ENCODE measurements at places on chromosomes 3 and 15.

- DNase-seq: no peak
These were observed 50.5 kb downstream of the SUCNR1 start for GRCh38 chr3:151923901-151924300.

DNA sequence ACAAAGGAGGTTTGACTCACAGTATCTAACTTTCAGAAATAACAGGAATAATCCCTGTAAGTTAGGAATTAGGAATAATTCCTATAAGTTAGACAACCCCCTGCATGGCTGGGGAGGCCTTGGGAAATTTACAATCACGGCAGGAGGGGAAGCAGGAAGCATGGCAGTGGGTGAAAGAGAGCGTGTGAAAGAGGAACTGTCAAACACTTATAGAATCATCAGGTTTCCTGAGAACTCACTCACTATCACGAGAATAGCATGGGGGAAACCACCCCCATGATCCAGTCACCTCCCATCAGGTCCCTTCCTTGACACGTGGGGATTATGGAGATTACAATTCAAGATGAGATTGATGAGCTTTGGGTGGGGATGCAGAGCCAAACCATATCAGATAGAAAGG, 385.5 kb downstream of the IL20RB start:
- no peak for DNase-seq

- no peak for DNase-seq
These were observed 41.6 kb downstream of the GSK3B start for GRCh38 chr3:120052677-120053076.

DNA sequence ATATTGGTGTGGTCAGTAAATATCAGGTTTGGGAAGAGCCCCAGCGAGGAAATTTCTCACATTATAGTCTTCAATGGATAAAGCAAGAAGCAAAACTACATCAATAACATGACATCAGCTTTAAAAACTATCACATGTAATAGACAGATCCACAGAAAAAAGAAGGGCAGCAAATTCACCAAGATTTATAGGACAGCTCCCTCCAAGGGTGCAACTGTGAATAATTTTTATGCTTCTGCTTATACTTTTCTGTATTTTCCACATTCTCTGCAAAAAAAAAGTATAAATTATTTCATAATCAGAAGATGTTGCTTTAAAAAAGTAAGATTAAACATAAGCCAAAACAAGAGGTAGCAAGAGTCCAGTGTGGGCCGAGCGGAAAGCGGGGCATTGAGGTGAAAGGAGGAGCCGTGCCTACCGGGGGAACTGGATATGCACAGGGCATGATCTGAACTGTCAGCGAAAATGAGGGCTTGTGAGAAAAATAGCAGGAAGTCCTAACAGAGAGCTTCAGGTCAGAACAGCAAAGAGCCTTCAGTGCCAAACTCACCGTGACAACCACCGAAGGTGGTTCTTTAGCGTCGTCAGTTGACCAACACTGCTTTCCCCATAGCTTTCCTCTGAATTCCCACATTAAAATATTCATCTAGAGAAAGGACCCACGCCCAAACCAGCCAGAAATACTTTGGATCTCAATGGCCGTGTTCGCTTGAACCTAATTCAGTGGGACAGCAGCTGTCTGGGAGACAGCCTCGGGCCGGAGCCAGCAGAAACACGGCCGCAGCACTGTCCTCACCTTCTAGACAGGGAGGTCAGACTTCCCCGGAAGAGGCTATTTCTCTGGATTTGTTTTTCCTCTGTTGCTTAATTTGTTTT, 59.8 kb downstream of the FAM174B start:
- DNase-seq: no peak

DNA sequence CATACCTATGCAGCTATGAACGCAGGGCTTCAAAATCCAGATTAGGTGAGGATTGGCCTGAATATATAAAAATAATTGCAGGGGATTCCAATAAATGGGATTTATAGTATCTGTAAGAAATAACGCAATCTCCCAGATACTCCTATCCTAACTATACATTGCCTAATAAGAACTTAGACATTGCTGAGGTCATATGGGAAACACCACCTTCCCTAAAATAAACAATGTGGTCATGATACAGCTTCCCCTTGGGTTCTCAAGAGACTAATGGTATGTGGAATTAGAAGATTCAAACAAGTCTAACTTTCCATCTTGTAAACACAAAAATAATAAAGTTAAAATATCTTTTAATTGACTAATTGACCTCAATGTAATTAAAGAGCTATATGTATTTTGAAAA, 28.2 kb downstream of the UBE3A start:
- no peak for DNase-seq

GRCh38 chr15:79329171-79329611, 18.3 kb downstream of the TMED3 start:
- DNase-seq: no peak

GRCh38 chr3:74539876-74540275, 74.6 kb downstream of the CNTN3 start:
- DNase-seq: no peak

DNA sequence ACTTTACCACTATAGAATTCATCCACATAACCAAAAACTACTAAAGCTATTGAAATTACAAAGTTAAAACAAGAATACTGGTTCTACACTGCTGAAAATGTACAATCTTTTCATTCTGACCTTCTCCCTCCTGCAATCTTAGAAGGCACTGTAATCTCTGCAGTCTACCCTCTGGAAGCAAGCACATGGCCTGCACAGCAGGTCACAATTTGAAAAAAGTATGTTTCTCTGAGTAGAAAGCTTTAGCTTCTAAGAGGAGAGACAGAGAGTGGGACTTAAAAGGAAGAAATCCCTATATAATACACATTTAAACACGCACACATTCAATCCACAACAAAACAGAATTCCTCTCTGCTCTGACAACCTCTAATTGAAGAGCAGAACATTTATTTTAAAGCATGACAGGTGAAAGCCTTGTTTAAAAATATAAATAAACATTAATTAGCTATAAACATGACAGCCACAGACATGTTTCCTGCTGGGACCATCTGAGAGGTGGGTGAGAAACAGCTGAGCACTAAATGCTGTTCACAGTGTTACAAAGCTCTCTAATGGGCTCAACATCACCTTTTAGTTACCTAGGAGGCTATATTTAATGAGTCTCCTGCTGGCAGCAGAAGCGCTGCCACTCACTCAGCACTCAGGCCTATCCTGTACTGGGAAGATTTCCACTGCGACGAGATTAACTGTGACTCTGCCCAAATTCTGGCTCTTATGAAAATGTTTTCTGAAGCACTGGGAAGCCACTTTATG, 447.4 kb downstream of the AGBL1 start:
- DNase-seq: no peak

DNA sequence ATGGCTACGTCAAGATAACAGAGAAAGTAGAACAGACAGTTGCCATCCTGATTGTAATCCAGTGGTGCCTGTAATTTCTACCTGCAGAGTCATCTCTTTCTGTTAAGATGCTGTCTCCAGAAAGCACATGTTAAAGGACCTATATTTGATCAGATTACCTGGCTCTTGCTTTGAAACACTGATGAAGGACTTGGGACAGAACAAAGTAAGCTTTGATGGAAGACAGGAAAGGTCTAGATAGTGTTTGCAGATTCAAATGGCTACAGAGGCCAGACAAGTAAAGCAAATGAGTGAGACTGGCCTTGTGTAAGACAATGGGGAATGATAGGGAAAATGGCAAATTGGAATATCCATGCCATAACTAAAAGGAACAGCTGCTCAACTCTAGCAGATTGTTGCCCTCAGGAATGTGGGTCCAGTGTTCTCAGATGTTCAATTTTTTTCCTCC, 1.8 kb upstream of the GSK3B start:
- no peak for DNase-seq

DNA sequence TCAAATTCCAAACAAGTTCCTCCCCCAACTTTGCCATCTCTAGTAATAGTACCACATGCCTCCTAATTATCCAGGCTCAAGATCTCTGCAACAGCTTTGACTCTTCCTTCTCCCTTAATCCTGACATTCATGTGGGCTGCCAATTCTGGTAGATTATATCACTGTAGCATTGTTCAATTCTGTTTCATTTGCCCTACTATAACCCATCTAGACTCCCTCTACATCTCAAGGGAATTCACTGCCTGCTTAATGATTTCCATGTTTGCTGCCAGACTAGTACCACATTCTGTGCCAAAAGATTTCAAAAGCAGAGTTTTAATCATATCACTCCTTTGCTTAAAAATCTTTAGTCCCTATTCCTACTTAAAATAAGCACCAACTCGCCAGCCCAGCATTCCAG, 34.6 kb upstream of the PPIB start:
- no peak for DNase-seq

DNA sequence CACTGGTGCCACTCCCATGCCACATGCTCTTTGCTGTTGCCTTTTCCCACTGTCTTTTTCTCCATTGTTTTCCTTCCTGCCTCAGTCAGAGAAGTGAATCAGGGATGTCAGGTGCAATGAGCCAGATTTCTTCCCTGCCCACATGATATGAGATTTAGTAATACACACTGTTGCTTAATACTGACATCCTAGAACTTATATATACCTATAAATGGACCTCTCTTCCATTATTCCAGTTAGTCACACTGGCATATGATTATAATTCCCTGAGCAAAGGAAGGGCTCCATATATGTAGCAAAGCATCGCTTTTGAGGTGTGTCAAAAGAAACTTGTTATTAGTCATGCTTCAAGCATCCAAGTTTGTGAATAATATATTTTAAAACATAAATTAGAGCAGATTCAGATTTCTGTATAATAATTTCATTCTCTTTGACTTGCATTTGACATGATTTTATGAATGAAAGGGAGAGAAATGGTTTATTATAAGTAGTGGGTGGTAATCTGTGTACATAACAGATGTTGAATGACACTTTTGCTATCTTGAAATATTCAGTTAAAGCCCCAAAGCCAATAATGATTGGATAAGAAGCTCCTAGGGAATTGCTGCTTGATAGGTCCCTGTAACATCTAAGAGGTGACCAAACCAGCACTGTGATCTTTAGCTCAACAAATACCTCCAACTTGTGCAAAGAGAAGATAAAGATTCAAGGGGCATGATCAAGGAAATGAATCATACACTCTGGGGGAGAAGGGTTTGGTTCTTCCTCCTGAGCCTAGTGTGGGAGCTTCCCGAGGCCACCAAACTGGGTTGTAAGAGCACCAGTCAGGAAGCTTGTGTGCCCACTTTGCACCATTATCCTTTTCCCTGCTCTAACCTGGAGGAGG, 48.6 kb downstream of the CHST2 start:
- no peak for DNase-seq

- DNase-seq: no peak
These were observed 122.8 kb upstream of the GALNT15 start for GRCh38 chr3:16051691-16052090.

- DNase-seq: no peak
These were observed 73.0 kb upstream of the VGLL4 start for GRCh38 chr3:11716573-11717290.

GRCh38 chr3:72214066-72214951, 429.4 kb upstream of the PROK2 start:
- DNase-seq: no peak

GRCh38 chr15:89845305-89845893, 30.7 kb upstream of the ANPEP start:
- DNase-seq: no peak

GRCh38 chr3:177776661-177777101, 579.4 kb upstream of the TBL1XR1 start:
- DNase-seq: no peak

DNA sequence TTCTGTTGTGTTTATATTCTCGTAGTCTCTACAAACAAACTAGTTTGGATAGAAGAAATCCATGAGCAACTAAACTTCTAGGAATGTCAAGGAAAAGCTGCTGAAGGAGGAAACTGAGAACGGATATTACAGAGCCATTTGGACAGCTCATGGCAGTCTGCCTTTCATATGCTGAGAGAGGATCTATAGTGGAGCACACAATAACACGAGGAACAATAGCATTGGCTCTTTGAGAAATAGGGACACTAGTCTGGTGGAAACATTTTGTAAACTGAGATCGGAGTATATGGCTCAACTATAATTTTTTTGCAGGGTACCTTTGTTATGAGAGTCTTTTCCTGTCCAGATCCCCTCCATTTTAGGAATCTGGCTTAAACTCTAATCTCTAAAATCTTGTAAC, 200.5 kb downstream of the CLSTN2 start:
- no peak for DNase-seq

DNA sequence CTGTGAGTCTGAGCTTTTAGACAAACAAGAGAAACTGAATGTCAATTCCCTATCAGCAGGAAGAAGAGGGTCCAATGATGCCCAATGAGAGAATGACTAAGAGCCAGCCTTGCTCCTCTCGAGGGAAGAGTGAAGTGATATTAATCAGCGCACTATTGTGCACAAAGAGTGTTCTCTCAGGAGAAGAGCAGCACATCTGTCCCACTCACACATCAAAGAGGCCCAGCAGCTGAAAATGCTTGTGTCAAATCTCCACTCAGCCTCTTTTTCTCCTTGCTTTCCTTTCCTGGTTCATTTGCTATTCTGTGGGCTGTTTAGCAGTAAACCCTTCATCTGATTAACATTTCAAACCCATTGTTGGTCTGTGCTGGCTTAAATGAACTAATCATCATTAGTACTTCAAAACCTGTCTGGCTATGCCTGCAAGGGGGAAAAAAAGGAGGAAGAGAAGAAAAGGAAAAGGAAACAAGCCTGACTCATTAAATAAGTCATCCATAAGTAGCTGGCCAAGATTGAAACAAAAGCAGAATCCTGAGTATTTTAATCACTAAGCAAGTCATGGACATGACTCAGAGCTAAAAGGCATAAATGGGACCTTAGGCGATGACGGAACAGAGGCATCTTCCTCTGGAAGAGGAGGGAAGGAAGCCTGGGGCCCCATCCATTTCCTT, 912.7 kb downstream of the TUSC7 start:
- DNase-seq: no peak

- no peak for DNase-seq
These were observed 32.3 kb upstream of the AMOTL2 start for GRCh38 chr3:134406331-134407238.

DNA sequence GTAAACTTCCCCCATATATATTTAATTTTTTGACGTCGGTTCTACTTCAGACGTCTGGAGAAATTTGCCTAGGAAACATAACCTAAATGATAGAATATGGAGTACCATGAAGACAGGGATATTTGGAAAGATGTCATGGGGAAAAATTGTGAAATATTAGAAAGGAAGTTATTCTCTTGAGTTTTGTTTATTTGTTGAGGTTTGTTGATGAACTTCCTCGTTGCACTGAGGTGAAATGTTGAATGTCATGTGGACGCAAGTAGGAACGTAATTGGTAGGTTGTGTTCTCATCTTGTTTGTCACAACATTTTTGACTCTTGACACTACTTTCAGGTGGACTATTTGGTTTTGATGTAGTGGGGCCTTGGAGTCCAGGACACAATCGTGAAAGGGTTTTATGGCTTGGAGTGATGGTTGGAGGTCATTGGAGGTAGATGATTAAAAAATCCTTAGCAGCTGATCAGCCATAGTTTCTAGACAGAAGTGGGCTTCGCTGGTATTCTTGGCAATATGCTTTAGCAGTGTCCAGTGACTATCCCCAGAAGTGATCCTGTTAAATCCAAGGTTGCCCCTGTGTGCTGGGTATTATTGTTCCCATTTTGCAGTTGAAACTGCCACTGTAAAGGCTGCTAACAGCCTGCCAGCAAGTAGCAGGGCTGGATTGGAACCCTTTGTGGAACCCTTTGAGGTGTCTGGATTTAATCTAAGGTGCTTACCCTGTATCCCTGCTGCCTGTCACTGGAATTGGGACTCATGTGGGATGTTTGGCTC, 1.5 kb downstream of the ABHD5 start:
- no peak for DNase-seq

- DNase-seq: no peak
These were observed 899.8 kb downstream of the MCTP2 start for GRCh38 chr15:95131131-95131556.

- no peak for DNase-seq
These were observed 41.0 kb downstream of the RAB11A start for GRCh38 chr15:65910341-65910740.

GRCh38 chr3:98780343-98780742, 17.2 kb downstream of the ST3GAL6 start:
- DNase-seq: no peak
